ENCODE measurements at places on chromosomes 16 and 17. TPM values are rescaled to one million over a fixed set of nuclear protein-coding genes. Genes with fewer than 3 reads are reported as not detected.

DNA sequence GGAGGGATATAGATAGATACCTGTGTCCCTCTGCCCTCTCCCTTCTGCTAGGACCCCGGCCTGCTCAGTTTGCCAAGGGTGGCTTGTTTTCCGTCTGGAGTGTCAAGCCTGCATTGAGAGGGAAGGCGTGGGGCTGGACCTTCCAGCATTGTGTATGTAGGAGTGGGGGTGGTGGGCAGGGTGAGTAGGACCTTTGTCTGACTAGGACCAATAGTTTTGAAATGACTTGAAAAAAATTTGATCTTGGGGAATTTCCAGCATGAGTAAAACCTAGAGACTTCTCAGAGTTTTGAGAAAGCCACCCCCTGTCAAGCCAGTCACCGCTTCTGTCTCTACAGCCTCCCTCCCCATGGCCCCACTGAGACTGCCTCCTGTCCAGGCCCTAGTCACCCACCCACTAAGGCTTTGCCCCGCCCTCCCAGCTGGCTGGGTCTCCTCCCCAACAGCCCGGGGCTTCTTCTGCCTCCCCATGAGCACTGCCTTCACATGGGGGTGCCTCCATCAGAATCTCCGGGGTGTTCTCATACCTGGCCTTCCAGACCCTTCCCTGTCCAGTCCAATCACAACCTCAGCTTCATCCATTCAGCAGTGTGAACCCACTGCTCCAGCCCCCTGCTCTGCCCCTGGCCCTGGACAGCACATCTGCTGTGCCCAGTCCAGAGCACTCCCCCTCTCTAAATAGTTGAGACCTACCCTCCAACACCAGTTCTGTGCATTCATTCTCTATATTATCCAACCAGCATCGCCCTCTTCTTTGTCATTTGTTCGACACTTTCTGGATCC, 207.0 kb downstream of the MSI2 start:
- DNase-seq = no peak

RNF151 gene
- total RNA-seq = not detected

DNA sequence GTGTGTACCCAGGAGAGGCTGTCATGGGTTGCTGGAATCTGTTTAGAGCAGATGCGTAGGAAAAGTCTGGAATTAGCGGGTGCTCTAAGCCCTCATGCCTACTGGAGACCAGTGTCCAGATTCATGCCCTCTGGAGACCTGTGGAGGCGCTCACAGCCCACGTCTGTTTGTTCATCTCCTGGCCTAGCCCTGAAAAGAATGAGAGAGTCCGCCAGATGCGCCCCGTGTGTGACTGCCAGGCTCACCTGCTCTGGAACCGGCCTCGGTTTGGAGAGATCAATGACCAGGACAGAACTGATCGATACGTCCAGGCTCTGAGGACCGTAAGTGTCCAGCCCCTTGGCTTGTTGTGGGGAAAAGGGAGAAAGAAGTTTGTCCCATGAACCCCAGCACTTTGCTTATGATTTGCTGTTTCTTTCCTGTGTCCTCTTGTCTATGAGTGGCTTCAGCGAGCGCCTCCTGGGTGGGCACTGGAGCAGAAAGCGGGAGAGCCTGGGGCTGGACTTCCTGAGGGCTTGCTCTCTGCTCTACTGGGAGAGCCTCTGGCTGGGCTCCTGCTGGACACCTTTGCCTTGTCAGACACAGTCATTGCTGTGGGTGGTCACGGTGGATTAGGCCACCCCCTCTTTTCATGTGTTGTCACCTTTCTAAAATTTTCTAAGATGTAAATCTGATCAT, 35.3 kb downstream of the PRMT7 start:
- no peak for DNase-seq

GRCh38 chr17:79370126-79370525, 240.7 kb downstream of the RBFOX3 start:
- no peak for DNase-seq

GRCh38 chr16:2015117-2015946, 4.3 kb upstream of the NPW start:
- no peak for DNase-seq

DNA sequence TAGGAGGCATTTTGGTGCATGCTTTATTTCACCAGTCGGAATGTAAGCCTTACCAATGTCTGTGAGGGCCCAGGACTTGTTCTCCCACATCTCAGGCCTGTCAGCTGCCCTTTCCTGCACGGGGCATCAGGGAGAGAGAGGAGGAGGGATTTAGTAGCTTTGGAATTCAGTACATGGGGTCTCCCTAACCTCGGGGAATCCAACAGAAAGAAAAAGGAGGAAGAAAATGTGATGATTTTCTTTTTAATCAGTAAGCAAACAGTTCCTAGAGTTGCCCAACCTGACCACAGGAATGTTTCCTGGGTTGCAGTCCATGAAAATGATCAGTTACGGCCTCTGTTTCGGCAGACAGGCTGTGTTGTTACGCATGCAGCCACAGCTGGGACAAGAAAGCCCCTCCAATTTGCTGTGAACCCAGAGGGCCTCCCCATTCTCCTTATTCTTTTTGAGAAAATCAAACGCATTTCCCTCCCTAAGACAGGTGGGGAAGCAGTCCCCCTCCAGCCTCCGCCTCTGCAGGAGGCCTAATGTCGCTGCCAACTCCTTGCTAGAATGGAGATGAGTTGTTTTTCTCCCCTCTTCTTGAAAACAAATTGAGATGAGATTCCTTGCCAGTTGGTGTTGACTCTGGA, 53.1 kb upstream of the TANGO6 start:
- no peak for DNase-seq

- DNase-seq = no peak
These were observed 8.9 kb upstream of the MYL4 start for GRCh38 chr17:47200325-47200664.
